ENCODE measurements at places on chromosomes 1 and 21. TPM values are rescaled to one million over a fixed set of nuclear protein-coding genes. Genes with fewer than 3 reads are reported as not detected.

PLEKHG5 gene
- 1.6 TPM for total RNA-seq

FCER1G gene
- 6.1 TPM for total RNA-seq

NHLH1 gene
- total RNA-seq = 0.04 TPM

HPCA gene
- total RNA-seq = not detected

CHD5 gene
- 0.04 TPM for total RNA-seq

ZNF678 gene
- total RNA-seq = 6.3 TPM

LRRC71 gene
- not detected for total RNA-seq

ARMH1 gene
- total RNA-seq = not detected

RRP1B gene
- 16.2 TPM for total RNA-seq

LYST gene
- total RNA-seq = 3.8 TPM

COL8A2 gene
- total RNA-seq = 0.88 TPM

NGF gene
- total RNA-seq = not detected

CELA2A gene
- not detected for total RNA-seq

TP73 gene
- total RNA-seq = 2.0 TPM

CD53 gene
- 0.35 TPM for total RNA-seq

IQCC gene
- 2.6 TPM for total RNA-seq

MROH7 gene
- total RNA-seq = not detected

NUF2 gene
- total RNA-seq = 22.0 TPM

DISP1 gene
- total RNA-seq = 3.8 TPM

MATN1 gene
- total RNA-seq = 0.06 TPM

NKAIN1 gene
- total RNA-seq = 0.68 TPM

CPLANE2 gene
- total RNA-seq = 4.7 TPM

TMPRSS2 gene
- total RNA-seq = 0.10 TPM

PADI2 gene
- total RNA-seq = 0.12 TPM

LRIG2 gene
- total RNA-seq = 2.5 TPM

AZIN2 gene
- total RNA-seq = 3.9 TPM

OXCT2 gene
- 0.35 TPM for total RNA-seq

CLDN17 gene
- not detected for total RNA-seq

TRMT13 gene
- total RNA-seq = 7.6 TPM

NR1I3 gene
- not detected for total RNA-seq

S100A11 gene
- total RNA-seq = 488 TPM

SYT14 gene
- total RNA-seq = 3.1 TPM

MPZ gene
- total RNA-seq = 0.39 TPM
